T1000 (cell line): ENCODE measurements at places on chromosomes 2 and 18.

DNA sequence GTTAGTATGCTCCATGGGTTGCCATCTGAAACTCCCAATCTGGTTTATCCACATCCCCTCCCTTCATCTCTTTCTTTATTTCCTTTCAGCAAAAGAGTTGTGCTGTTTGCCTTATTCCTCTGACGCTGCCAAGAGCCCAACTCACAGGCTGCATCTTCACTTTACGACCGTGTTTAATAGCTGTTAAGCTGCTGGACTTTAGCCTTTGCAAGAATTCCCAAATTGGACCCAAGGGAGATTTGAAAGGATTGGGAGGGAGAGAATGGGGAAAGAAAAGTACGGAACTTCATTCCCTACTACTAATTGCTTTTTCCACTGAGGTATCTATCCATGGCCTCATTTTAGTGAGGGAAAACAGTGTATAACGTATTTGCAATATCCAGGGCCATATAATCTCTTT, 263.4 kb upstream of the MEIS1 start:
- no peak for DNase-seq

GRCh38 chr2:196440413-196440812, 199.1 kb upstream of the CCDC150 start:
- no peak for DNase-seq

DNA sequence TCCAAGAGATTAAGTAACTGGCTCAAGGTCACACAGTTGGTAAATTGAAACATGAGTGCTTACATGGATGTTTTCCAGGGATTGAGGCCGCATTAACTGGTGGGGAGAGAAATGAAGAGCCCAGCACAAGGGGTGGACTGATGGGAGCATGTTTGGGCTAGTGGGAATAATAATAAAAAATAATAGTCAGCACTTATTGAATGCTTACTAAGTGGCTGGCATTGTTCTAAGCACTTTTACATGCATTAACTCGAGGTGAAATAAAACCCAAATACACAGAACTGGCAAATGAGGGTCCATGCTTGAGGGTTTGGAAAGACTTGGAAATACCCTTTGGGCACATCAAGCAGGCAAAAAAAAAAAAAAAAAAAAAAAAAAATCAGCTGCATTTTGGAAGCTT, 34.0 kb upstream of the CDK5R2 start:
- DNase-seq: no peak

- no peak for DNase-seq
These were observed 33.5 kb downstream of the CRIM1 start for GRCh38 chr2:36389091-36389564.

GRCh38 chr18:23883277-23883790, 131.2 kb upstream of the TTC39C start:
- no peak for DNase-seq

DNA sequence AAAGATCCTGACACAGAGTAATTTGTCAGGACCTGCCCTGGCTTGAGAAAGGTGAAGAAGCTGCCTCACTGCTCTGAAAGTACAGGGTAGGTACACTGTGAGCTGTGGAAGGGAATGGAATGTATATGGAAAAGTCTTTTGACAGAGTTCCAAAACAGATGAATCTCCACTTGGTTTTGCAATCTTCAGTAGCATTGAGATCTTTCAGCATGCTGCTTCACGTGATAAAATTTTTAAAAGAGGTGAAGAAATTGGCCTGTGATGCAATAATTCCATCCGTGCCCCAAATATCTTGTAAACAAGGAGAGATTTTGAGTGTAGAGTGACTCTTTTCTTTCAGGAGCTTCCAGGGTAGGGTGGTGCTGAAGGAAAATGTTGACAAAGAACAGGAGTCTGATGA, 123.1 kb downstream of the OSR1 start:
- no peak for DNase-seq

GRCh38 chr2:176553685-176554100, 284.5 kb downstream of the MTX2 start:
- DNase-seq: no peak

DNA sequence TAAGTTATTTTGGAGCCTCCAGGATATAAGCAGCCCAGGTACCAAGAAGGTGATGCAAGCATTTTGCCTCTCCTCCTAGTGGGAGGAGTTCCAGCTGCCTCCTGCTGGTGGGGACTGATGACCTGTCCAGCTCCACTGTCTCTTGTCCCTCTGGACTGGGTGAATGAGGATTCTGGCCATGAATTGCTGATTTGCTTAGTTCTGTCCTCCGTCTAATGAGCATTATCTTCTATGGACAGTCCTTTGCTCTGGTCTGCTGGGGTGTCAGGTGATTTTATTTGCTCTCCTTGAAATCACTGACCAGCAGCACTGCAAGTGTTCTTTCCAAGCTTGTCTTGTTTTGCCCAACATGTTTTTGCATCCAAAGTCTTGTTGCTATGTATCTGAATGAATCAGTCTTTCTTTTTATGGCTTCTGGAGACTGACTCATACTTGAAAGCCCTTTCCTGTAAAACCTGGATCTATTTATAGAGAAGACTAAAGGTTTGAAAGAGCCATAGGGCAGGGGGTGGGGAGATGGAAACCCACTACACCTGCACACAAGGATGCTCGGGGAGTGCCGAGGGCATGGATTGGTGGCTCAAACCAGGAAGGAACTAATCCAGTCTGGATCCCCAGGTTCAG, 40.5 kb upstream of the EFHD1 start:
- peak; percentile 44 for DNase-seq

DNA sequence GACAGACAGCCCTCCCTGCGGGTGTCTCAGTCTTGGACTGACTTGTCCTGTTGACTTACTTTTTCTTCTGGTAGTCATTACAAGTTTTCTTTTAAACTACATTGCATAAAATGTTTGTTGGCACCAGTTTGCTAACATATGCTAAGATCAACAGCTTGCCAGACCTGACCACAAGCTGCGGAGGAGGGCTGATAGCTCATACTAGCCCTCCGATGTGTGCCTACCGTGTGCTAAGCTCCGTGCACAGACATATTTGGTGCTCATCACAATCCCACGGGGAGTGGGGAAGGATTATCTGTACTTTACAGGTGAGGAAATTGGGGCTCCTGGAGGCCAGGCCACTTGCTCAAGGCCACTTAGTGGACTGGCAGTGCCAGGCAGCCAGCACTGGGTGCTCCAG, 72.8 kb upstream of the YPEL5 start:
- DNase-seq: no peak

DNA sequence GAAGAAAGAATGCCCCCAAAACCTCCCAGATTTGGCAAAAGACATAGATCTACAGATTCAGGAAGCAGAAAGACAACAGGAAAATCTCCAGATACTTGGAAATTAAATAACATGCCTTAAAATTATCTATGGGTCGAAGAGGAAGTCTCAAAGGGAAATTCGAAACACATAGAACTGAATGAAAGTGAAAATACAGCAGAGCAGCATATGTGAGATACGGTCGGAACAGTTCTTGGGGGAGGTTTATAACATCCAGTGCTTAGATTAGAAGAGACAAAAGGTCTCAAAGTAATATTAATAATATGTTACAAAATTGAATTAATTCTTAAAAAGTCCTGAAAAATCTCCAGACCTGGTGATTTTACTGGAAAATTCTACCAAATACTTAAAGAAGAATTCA, 14.3 kb downstream of the KCNG2 start:
- DNase-seq: no peak

GRCh38 chr2:235126768-235127167, 175.0 kb downstream of the SH3BP4 start:
- no peak for DNase-seq

DNA sequence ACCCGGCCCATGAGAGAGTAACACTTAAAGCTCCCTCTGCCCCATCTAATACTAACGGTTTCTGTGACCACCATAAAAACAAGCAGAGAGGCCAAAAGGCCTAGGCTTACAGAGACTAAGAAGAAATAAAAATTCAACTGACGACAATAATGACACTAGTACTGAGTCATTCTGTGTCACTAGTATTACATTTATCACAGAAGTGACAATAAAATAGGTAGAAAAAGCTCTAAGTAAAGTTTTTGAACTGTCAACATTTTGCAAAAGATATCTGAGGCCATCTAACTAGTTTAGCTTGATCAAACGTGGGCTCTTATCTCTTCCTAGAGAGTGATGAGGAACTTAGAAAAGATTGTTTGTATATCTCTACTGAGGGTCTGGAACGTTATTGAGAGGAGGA, 35.6 kb downstream of the AP1S3 start:
- DNase-seq: no peak

DNA sequence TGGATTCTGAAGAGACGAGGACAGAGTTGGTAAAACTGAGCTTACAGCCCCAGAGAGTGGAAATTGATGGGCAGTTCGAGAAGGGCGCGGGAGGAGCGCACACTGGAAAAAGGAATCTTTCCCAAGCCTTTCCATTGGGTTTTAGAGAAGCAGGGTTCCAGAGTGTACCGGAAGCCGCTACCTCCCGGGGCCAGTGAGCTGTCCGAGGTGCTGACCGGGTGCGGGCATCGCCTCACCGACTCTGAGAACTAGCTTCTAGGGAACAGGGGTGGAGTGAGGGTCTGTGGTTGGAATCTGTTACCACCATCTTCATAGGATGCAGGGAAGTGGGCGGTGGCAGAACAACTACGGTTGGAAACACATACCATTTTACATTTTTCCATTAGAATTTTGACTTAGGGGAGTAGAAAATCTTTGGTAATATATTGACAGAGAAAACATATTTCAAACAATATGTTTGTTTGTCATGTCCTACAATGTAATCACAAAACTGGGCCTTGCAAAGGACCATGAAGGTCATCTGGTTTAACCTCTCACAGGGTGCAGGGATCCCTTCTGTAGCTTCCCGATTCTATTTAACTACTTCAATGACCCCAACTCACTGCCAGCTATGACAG, 724 bp downstream of the NMS start:
- DNase-seq: no peak

GRCh38 chr18:35387152-35387571, 10.0 kb upstream of the ZNF396 start:
- no peak for DNase-seq

DNA sequence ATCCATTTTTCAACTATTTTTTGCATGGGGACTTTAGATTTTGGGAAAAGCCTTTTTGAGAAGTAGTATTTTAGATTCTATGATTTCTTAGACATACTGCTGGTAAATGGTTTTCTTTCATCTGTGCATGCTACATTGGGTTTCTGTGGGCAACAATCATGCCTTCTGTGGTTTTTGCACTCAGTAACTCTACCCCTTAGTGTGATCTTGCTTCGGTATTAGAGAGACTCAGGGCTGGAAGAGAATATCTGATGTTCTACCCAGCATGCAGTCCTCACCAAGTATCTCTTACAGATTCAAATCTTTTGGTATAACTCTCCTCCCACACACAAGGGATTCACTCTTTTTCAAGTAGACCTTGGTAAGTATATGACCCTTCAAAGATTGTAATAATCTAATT, 183.0 kb downstream of the PMAIP1 start:
- DNase-seq: no peak

GRCh38 chr2:85920810-85921545, 32.2 kb upstream of the ST3GAL5 start:
- no peak for DNase-seq

DNA sequence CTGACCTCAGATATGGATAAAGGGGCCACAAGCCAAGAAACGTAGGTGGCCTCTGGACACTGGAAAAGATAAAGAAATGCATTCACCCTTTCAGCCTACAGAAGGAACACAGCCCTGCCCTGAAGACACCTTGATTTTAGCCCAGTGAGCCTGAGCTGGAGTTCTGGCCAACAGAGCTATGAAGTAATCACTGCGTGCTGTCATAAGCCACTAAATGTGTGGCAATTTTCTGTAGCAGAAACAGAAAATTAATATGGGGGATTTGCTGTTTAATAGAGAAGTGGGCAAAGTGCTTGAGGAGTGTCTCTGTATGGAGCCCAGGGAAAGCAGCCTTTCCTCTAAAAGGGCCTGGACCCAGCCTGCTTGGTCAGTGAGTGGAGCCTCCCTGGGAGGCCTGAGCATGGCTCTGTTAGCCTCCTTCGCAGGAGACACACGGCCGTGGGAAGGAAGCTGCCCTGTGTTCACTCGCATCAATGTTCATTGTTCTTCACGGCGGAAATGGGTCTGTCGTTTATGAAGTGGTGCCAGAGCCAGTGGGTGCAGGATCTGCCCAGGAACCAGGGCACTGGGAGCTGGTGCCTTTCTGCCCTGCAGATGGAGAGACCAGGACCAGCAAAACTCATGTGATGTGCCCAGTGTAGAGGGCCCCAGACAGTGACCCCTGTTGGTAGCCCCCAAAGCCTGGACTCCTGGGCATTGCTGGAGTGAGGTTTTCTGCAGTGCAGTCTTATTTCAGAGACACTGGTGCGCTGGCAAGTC, 268.9 kb downstream of the NDUFA10 start:
- no peak for DNase-seq

DNA sequence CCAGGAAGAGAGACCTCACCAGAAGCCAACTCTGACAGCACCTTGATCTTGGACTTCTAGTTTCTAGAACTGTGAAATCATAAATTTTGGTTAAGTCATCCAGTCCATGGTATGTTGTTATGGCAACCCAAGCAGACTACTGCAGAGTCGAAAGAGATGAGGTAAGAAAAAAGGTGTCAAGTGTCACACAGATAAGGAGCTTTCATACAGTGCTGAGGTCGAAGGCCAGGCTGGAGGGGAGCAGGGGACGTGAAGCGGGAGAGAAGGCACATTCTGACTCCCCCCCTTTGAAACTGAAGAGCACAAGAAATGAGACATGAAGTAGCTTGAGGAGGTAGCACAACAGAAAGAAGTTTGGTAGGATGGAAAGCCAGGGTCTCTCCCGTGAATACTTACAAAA, 110.4 kb downstream of the ALK start:
- no peak for DNase-seq

DNA sequence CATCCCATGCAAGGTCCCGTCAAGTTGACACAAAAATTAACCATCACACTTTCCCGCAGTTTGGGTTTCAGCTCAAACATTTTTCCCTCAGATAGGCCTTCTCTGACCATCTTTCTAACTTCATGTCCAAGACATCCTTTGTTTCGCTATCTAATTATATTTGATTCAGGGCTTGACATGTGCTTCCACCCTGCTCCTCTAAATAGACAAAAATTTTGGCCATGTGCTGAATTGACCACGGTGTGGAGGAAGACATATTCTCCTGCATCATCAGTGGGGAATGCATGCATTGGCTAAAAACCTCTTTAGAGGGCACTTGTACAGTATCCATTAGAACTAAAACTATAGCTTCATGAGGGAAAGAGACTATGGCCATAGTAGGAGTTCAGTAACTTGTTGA, 81.2 kb downstream of the PLCL1 start:
- DNase-seq: no peak

DNA sequence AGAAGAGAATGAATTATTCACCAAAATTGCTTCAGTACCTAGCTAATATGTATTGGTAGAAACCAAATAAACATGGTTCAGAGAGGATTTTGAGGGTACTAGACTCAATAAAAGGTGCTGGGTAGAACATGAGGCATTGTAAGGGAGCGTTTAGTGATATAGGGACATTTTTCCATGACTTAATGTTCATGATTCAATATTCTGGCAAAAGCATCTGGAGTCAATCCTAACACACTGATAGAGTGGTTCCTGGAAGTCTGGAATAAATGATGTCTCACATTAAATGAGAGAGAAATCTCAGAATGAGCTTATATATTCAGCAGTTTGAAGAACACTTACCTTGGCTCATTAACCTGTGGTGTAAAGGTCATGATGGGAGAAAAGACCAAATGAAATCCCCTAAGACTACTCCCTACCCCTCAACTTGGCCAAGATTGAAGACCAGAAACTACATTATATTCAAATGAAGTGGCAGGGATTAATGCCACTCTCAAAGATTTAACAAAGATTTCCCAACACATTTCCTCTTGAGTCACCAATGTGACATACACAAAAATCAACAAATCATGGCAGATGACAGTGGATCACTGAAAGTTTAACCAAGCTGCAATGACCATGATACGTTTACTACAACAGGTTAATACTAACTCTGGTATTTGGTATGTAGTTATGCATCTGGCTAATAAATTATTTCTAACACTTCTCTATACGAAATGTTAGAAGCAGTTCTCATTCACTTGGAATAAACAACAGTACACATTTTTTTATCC, 309.5 kb downstream of the SATB2 start:
- no peak for DNase-seq
